ENCODE measurements at places on chromosomes 1 and 21.

GRCh38 chr1:219269171-219269570 is 95.5 kb downstream of the LYPLAL1 start:
- DNase-seq = no peak

GRCh38 chr1:102961549-102961948 is 146.8 kb downstream of the COL11A1 start:
- DNase-seq = no peak

- no peak for DNase-seq
Observed at GRCh38 chr1:8493916-8494540, 176.1 kb downstream of the SLC45A1 start.

DNA sequence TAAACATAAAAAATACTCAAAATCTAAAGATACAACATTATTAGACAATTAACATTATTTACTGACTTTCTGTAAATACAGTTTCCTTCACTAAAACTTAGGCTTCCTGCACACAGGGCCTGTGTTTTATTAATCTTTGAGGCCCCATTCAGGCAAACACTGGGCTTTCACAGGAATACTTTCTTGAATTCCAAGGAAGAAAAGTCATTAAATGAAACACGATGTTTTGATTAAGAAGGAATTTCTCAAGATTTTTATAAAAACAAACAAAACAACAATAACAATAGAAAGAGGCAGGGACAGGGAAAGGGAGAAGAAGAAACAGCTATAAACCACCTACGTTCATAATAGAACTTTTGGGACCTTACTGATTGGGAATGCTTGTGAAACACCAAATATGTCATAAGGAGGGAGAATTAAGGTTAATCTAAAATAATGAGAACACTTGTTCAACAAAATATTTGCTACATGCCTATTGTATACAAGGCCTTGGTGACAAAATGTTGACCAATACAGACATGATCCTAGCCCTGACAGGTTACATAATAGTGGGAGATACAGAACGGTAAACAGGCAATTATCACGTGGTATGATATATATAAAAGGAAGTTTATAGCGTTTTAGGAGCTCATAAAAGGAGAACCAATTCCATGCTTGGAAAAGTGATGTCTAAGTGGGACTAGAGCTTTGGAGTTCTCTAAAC is 3.6 kb downstream of the DDAH1 start:
- no peak for DNase-seq

DNA sequence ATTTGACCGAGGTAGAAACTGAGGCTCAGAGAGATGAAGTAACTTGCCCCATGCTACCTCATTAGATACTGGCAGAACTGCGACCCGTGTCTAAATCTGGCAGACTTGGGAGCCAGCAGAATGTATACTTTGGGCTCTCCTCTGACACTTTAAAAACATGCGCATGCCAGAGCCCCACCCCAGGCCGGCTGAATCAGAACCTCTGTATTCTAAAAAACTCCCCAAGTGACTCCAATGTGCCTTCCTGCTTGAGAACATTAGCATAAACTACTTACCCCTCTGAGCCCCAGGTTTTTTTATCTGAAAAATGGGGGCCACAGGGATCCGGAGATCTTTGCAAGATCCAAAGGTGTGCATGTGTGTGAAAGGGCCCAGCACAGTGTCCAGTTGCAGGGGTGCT is 344.7 kb upstream of the USP24 start:
- no peak for DNase-seq

DNA sequence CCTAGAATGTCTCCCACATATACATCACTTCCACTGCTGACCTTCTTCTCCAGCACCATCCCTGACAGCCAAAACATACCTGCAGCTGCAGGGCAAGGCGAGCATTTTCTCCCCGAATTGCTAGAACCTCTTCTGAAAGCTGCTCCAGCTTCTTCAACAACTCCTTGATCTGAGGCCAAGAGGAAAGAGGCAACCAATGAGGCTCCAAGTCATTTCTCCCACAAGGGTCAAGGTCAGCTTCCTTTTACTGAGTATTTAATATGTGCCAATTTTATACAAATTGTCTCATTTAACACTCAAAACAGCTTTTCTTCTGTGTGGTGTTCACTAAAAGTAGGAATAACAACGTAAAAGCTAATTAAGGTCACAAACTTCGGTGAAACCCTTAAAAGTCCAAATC is 9.4 kb upstream of the PIAS3 start:
- no peak for DNase-seq

DNA sequence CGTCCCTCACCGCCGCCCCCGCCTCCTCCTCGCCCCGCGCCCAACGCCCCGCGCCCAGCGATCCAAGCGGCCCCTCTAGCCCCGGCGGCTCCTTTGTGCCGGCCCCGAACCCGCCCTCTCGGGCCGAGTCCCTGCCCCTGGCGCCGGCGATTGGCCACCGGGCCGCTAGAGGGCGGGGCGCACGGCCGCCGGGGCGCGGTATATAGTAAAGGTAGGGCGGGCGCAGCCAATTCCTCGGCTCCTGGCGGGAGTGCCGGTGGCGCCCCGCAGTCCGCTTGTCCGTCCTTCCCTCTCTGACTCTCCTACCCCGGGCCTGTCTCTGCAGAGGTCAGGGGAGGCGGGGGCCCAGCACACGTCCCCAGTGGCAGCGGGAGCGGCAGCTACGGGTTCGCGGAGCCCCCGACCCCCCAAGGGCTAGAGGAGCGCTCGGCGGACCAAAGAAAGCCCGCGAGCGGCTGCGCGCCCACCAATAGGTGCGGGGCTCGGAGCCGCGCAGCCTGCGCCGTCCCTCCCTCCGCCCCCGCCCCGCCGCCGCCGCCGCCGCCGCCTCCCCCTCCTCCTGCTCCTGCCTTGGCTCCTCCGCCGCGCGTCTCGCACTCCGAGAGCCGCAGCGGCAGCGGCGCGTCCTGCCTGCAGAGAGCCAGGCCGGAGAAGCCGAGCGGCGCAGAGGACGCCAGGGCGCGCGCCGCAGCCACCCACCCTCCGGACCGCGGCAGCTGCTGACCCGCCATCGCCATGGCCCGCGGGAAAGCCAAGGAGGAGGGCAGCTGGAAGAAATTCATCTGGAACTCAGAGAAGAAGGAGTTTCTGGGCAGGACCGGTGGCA is at the start of gene ATP1B1:
Gene ATP1B1, plus strand, starts transcription at position 596 of the 826 bp plus-strand sequence. Its CDS starts 140 bp downstream, at position 736.
- peak; percentile 62 for DNase-seq

GRCh38 chr1:38826262-38826661 is 33.3 kb downstream of the RRAGC start:
- DNase-seq = no peak

DNA sequence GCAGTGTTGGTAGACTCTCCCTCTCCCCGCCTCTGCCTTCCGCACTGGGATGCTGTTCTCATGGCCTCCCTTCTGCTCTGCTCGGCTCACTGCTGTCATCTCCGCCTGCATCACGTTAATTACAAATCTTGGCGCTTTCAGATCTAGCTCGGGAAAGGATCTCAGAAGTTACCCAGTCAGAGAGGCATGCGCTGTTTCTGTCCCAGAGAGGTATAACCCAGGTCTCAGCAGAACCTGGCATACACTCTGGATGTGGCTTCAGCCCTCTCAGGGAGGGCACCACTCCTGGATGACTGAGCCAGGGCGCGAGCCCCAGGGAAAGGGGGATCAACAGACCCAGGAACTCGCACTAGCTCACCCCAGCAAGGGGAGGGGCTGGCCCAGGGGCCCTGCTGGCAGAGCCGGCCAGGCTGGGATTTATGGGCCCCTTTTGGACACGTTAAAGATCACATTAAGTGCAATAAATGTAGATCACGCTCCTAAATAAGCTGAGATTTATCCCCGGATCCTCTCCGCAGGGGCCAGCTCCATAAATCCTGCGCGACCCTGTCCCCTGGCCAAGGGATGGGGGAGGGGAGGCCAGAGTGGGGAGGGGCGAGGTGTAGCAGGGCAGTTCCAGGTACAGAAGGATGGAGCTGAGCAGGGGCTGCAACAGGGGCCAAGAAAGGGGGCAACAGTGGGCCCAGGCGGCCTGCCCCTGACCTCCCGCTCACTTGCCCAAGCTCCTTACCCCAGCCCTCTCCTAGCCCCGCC is 101.3 kb upstream of the ZBTB40 start:
- no peak for DNase-seq

GRCh38 chr1:225878282-225878681 is 3.9 kb downstream of the TMEM63A start:
- no peak for DNase-seq

DNA sequence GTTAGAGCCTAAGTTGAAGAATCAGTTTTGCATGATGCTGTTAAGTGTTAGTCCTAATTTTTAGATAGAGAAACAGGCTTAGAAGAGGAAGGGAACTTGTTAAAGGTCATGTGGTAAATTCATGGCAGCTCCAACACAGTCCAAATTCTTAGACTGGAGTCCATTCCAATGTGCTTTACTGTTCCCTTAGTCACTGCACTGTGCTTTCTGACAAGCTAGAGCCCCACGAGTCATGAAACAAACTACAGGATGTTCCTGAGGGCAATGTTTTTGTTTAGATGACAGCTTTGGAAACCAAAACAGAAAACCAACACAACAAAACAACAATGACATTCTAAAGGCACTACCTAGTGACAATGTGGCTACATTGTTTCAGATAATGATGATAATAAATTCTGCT is 23.1 kb upstream of the RGS4 start:
- no peak for DNase-seq

DNA sequence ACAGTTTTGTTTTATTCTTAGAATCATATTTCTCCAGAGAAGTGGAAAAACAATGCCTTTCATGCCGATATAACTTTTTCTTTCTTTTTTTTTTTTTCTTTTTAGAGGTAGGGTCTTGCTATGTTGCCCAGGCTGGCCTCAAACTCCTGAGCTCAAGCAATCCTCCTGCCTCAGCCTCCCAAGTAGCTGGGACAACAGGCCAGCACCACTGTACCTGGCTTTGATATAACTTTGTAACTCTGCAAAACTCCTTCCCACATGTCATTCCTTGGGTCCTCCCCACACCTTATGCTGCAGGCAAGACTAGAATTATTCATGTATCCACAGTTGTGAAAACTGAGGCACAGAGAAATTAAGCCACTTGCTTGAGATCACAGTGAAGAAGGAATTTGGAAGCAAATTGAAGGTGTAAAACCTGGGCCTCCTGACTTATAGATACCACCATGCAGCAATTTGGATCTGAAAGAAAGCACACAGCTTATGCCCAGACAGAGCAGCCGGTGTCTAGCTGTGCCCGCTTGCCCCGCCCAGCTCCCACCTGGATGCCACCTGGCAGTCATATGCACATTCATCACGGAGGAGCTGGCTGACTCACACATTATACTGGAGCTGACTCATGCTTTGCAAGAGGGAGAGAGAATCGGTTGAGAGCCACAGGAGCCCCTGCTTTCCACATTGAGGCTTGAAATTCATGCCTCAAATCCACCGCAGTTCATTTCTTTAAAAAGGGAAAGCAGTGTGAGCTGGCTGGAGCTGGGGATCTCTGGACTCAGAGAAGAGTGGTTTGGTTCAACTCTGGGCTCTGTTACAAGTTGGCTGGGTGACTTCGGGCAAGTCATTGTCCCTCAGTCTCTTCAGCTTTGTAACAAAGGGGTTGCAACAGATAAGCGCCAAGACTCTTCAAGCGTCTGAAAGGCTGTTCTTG is 8.3 kb upstream of the SLC2A1 start:
- DNase-seq = no peak

GRCh38 chr21:38838598-38839327 is 33.0 kb downstream of the ETS2 start:
- DNase-seq = no peak

DNA sequence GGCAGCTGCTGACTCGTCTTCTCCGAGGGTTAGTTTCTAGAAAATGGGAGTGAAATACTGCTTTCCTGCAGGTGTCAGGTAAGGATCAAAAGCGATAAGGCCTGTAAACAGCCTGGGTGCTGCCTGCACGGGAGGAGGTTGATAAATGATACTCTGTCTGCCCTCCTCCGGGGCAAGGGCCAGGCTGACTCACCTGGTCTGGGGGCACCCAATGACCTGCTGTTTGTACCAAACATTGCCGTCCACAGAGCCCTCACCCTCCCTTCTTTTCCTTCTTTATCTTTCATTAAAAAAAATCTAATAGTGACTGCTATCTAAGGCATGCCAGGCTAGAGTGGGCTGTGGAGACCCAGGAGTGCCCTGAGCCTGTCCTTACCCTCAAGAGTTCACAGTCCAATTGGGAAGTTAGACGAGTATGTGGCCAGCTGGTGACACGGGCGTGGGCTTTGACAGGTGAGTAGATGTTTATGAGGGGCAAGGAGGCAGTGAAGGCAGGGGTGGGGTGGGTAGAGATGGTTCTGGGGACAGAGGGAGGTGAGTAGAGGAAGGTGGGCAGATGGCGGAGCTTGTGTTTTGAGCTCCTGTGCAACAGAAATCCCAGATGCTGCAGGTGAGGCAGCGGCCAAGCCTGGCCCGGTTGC is 16.2 kb downstream of the EDN2 start:
- no peak for DNase-seq

DNA sequence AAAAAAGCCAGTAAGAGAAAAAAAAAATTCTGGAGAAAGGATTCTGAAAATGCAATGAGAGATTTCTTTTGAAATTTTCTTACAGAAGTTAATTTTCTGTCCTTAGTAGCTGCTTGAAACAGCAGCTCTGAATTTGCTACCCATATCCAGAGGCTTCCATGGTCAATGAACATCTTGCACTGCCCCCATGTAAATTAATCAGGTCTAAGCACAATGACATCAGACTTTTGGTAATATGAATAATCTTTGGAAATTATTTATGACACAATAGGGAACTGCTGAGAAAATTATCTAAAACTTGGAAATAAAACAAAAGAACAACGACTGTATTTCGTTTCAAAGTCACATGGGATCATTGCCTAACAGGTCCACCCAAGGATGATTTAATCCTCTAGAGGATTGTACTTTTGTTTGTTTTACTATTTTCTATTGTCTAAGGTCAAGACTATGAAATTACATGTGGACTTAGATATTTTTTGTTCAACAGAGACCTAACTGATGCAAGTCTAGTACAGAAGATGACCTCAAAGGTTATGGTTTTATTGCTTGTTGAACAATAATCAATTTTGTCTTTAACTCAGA is 312.1 kb downstream of the BACH1 start:
- DNase-seq = no peak

DNA sequence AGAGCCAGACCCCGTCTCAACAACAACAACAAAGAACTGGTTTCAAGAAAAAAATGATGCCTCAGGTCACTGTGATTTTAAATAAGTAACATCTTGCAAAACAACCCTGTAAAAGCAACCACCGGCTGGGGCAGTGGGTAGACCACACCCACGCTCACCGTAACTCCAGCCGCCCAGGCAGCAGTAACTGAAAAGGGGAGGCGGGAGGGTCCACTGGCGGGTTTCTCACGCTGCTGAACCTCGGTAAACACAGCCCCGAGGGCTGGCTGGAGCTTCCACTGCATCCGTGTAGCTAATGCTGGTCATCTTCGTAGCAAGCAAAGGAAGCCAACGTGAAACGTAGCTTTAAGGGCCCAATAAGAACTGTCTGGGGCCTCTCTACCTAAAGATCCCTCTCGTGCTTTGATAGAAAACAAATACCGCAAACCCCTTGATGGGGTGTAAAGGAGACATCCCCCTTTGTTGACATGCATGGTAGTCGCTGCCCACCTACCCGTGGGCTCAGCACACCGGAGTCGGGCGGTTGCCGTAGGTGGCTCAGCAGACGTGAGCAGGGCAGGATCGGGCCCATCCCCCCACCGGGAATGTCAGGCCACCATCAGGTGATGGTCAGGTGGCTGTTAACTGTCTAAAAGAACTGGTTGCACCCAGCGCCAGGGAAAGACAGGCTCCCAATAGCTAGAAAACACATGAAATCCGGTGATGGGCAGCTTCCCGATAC is 4.2 kb downstream of the C1orf159 start:
- no peak for DNase-seq

- no peak for DNase-seq
Observed at GRCh38 chr1:175873290-175873935, 130.0 kb upstream of the TNR start.

Measured in stimulated activated CD8-positive, alpha-beta memory T cell treated with anti-CD3 and anti-CD28 coated beads, Interleukin-7, amount 100 ng/mL, for 1 hour (primary cell).